ENCODE measurements at places on chromosomes 6 and 20. TPM values are rescaled to one million over a fixed set of nuclear protein-coding genes. Genes with fewer than 3 reads are reported as not detected.

DNA sequence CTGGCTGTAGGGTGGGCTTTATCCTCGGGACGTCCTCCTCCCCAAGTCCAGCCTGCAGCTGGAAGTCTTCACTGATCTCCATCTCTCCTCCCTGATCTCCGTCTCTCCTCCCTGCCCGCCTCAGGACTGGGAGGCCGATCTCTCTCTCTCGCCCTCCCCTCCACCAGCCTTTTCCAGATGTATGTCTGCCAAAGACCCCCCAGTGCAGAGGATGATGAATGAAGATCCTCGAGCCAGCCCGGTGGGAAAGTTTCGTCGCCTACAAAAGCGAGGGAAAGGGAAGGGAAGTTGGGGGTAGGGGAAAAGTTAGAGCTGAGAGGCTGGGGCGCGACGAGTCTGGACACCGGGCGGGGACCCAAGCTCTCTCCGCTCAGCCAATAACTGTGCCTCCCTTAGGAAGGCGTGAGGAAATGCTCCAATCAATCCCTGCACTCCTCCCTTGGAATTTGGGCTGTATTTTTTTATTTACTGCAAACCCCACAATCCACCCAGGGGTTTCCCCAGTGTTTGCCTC lies 595 bp upstream of the SRF start:
- peak; percentile 87 for DNase-seq

DNA sequence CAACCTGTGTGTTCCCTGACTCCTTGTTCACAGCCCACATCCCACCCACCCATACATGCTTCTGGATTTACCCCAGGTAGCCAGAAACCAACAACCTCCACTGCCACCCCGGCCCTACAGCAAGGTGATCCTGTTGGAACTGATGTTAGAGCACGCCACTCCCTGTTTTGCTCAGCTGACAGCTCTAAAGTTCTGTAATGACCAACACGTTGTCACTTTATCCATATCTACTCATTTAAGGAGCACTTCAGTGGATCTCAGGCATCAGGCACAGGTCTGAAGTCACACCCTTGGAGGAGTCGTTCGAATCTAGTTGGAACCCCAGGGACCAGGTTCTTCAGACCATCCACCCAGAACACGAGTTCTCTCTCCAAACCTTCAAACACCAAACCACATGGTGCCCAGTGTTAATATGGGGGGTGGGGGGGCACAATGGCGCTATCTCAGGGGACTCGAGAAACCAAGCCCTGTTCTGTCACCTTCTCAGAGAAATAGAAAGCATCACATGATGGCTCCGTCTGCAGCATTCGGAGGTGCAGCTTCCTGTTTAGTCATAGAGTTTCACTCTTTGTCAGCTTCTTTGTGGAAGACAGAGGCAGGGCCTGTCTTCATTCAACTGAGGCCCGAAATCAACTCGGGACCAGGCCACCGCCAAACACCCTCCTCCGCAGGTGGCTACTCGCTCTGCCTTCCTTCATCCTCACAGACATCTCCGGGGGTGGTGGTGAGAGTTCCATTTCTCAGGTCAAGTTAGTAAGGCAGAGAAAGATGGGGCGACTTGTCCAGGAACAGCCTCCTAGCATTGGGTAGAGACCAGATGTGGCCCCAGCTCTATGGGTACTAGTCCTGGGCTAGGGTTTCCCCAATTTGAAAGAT lies 142.2 kb downstream of the NFATC2 start:
- DNase-seq, result no peak

- DNase-seq, result no peak
These were observed 271.0 kb downstream of the ZNF217 start for GRCh38 chr20:53322651-53323050.

HBS1L gene
- 23.8 TPM for total RNA-seq

SLA2 gene
- total RNA-seq, result not detected

SLC22A2 gene
- total RNA-seq, result not detected

CCN6 gene
- total RNA-seq, result not detected

CDH26 gene
- 2.1 TPM for total RNA-seq

Data from uterus (tissue), 4 donors.